Right renal pelvis (tissue), 4 donors: ENCODE measurements at places on chromosomes 13 and 19. TPM values are rescaled to one million over a fixed set of nuclear protein-coding genes. Genes with fewer than 3 reads are reported as not detected.

The PRR36 gene
- 9.4 TPM for polyA plus RNA-seq

The PTGER1 gene
- polyA plus RNA-seq, result 4.7 TPM

The TEKTIP1 gene
- polyA plus RNA-seq, result 4.0 TPM

The NTF4 gene
- 3.5 TPM for polyA plus RNA-seq

The POGLUT2 gene
- 48.9 TPM for polyA plus RNA-seq

The TMPRSS9 gene
- polyA plus RNA-seq, result 0.25 TPM

DNA sequence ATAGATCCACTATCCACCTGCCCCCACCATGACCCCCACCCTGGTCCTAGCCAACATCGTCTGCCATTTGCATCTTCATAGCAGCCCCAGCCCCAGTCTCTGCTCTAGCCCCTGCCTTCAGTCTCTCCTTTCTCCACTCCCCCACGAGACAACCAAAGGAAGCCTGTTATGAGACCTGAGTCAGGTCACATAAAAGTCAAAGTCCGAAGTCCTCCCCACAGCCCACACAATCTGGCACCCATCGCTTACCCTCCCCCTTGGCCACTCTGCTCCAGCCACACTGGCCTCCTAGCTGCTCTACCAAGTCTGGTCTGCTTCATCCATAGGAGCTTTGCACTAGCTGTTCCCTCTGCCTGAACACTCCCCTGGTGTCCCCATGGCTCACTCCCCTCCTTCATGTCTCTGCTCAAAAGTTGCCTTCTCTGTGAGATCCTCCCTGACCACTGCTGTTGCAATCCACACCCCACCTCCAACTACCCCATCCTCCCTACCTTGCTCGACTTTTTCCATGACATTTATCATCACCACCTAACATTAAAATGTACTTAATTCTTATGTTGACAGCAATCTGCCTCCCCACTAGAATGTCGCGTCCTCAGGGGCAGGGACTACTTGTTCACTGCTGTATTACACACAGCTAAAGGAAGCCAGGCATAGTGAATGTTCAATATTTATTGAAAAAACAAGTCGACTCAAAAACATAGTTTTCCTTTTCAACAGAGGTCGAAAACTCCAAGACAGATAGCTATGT is 1.2 kb upstream of the PLEKHG2 start:
- DNase-seq, result no peak

DNA sequence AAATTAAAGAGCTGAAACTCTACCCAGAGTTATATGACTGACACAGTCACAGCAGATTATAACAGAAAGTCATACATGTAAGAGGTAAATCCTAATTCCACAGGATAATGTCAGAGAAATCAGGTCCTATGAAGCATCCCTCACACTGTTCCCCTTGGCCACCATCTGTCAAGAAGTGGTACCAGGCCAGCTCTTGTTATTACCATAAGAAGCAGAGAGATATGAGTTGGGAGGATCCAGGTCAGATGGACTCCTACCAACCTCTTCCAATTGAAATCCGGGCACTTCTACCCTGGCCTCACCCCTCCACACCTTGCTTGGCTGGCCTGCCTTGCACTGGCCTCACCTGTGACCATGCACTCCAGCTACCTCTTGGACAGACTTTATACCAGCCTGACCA is 353.2 kb downstream of the DNAJC15 start:
- DNase-seq, result no peak

DNA sequence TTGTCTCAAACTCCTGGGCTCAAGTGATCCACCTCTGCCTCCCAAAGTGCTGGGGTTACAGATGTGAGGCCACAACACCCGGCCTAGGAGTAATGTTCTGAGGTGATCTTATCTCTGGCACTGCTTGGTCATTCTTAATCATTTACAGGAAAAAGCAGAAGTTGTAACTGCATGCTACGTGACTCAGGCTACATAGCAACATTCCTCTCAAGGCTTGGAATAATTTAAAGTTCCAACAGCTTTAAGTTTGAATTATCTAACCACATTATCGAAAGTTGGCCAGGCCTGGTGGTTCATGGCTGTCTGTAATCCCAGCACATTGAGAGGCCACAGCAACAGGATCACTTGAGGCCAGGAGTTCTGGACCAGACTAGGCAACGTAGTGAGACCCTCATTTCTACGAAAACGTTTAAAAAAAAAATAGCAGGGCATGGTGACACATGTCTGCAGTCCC is 3.9 kb upstream of the B9D2 start:
- no peak for DNase-seq

GRCh38 chr19:10286803-10287737 is at the start of gene ICAM4:
Gene ICAM4 (plus strand): TSS chr19:10286955. CDS start chr19:10287013, 58 bp downstream.
- DNase-seq, result peak; percentile 68

DNA sequence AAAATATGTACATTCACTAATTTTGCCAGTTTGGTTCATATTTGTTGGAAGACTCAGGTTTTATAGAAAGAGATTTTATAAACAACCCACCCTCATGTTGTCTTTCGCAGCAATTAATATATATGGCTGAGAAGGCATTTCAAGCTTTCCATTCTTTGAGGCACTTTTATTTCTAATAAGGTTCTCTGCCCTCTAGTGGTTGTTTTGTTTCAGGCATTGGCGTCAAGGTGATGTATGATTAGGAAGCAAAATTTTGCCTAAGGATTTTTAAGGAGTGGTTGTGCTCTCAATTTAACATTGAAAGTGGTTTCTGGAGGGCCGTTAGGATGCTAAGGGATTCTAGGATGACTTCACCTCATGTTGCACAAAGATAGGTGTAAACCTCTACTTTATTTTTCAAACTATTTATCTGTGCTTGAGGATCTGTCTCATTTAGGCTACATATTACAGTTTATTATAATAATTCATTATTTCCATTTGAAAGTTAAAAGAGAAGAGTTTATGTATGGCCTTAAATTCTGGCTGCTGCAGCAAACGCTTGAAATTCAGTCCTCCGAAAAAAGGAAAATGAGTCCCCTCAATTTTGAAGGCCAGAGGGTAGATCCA is 35.9 kb downstream of the OXGR1 start:
- peak; percentile 12 for DNase-seq

GRCh38 chr13:110251193-110251819 is 55.7 kb downstream of the COL4A1 start:
- DNase-seq, result no peak

DNA sequence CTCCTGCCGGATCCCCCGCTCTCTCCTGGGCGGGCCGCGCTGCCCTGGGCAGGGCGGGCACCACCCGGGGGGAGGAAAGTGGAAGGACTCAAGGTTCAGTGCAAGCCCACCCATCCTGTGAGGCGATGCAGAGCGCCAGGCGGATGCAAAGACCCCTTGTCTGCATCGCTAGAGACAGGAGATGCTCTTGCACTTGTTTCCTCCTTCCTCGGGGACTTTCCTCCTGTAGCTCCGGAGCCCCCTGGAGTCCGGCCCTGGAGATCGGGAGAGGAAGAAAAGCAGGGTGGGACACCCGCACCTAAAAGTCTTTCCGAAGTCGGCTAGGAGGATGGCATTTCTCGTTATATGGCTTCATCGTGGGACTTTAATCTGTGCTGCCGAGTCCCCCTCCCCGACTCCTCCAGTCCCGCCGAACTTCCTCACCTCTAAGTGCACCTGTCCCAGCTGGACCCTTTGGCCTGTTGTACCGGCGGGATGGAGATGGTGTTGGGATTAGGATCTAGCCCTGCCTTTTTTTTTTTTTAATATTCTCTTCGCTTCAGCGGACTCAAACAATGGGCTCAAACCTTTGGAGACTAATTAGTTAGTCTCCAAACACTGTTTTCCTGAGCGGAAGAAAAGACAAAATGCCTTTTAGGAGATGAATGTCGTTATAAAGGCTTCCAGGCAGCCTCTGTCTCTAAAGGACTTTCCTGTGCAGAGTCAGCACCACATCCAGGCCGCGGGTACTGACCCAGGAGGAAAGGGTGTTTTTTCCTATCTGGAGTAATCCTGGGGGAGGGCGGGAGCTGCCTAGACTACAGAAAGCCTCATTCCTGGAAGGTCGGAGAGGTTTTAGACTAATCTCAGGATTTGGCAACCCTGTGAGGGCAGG is 725 bp downstream of the FAM124A start:
- no peak for DNase-seq
